ENCODE measurements at places on chromosomes 16 and 17.

- peak; percentile 90 for DNase-seq
Measured at GRCh38 chr17:27601069-27601974, 29.7 kb upstream of the LGALS9 start.

- DNase-seq = no peak
Measured at GRCh38 chr17:51914577-51914976, 243.9 kb downstream of the CA10 start.

- DNase-seq = no peak
Measured at GRCh38 chr17:3986270-3986938, 22.2 kb upstream of the ATP2A3 start.

- DNase-seq = no peak
Measured at GRCh38 chr16:48250520-48251278, 3.4 kb upstream of the ABCC11 start.

- DNase-seq = no peak
Measured at GRCh38 chr16:30731411-30731810, 16.8 kb upstream of the PHKG2 start.

DNA sequence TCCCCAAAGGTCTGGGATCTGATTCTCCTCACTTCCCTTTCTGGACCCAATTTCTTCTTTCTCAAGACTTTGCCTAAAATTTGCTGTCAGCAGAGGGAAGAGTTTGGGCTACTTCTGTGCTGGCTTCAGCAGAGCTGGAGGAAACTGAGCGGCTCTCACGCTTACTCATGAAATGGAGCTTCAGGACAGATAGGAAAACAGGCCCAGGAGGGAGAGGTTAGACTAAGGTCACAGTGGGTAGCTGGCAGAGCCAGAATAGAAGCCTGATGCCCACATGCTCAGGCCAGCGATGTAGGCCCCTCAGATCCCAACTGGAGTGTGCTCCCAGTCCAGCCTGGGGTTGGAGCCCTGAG is 593 bp downstream of the SLC38A7 start:
- no peak for DNase-seq

DNA sequence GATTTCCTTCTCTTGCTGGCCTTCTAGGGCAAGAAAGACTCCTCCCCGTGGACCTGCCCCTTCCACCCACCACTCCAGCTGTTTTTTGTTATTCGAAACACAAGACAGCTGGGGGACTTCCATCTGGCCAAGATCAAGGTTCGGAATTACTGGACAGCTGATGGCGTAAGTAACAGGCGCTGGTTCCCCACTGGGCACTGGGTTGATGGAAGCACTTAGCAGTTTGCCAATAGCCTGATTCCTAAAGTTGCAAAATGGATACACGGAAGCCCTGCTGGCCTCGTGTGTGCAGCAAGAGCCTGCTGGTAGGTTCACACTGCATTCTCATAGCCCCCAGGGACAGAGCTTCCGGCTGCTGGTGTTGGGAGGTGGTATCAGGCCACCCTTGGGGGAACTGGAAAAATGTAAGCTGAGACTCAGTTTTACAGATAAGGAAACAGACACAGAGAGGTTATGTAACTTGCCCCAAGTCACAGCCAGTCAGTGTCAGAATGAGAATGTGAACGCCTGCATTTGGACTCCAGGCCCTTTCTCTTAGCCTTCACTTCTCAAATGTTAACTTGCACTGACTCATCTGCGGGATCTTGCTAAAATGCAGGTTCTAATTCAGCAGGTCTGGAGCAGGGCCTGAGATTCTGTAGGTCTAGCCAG is 171.7 kb downstream of the KATNIP start:
- DNase-seq = no peak

DNA sequence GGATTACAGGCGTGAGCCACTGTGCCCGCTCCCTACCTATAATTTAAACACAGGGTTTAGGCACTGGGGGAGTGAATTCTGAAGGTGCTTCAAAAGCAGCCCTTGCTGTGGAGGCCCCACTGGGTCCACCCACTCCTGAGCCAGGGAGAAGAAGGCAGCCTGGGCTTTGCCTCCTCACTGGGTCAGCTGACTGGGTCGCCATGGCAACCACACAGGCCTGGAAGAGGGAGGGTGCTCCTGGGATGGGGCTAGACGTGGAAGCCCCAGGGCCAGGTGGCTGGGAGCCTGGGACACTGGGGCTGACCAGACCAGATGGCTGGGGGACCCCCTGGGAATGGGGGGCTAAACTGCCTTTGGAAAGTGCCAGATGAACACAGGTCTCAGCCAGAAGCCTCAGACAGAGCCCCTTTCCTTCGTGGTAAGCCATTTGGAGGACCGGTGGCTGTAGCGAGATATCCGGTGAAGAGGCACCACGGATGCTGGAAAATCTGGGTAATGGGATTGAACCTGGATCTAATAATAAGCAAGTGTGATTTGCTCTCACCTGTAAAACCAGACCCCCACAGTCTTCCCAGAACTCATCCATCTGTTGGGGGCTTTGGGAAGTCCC is 32.9 kb downstream of the TRARG1 start:
- no peak for DNase-seq

DNA sequence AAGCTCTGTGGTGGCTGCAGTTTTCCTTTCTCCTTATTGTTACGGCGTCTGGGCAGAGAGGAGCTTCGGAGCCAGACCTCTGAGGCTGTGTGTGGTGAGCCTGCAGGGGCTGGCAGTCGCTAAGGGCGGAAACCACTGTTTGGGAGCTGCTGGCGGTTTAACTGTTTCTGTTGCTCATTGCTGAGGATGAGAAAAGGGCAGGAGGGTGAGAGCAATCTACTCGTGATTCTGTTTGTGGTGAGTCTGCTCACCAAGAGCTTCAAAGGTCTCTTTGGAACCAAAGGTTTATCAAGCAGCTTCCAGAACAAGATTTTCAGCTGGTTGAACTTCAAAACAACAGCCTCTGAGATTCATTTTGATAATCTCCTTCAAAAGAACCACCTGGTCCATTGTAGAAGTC is 143.9 kb downstream of the ANKFN1 start:
- no peak for DNase-seq

- peak; percentile 50 for DNase-seq
Measured at GRCh38 chr16:49350265-49351095, 23.1 kb upstream of the C16orf78 start.

Measured in hematopoietic multipotent progenitor cell (in vitro differentiated cells).